ENCODE measurements at places on chromosomes 12 and 14. TPM values are rescaled to one million over a fixed set of nuclear protein-coding genes. Genes with fewer than 3 reads are reported as not detected.
A peak's percentile ranks its signal among the peaks of the same experiment; 100 is the strongest.

DNA sequence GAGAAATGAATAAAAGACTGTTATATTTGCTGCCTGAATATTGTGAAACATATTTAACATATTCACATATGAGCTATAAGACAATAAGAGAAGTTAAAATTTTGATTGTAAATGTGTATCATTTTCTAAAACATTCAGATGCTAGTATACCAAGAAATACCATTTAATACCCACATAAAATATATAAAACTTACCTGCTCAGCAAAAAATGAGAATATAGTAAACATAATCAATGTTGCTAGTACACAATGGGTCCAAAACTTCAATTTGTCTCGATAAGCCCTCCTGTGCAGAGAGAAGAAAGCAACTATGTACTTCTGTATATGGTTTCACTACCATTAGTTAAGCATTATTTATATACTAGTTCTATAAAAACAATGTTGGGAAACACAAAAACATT lies 9.6 kb upstream of the SYCP3 start:
- DNase-seq = no peak

DNA sequence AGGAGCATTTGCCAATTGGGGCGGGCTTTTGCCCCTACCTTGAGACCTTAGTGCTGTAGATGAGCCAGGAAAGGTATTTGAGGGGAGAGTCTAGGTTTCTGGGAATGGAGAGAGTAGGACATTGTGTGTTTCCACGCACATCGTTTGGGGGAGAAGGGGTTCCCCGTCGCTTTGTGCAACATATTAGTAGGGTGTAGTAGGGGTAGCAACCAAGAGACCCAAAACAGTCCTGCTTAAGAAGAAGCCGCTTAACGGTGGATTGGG lies 694 bp upstream of the PTGES3 start:
- DNase-seq = no peak

DNA sequence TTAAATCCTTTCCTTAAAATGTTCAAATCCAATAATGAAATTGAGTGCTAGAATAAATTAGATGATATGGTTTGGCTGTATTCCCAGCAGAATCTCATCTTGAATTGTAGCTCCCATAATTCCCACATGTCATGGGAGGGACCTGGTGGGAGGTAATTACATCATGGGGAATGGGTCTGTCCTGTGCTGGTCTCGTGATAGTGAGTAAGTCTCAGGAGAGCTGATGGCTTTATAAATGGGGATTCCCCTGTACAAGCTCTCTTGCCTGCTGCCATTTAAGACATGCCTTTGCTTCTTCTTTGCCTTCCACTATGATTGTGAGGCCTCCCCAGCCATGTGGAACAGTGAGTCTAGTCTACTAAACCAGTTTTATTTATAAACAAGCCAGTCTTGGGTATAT lies 508.5 kb downstream of the ETNK1 start:
- DNase-seq = no peak

DNA sequence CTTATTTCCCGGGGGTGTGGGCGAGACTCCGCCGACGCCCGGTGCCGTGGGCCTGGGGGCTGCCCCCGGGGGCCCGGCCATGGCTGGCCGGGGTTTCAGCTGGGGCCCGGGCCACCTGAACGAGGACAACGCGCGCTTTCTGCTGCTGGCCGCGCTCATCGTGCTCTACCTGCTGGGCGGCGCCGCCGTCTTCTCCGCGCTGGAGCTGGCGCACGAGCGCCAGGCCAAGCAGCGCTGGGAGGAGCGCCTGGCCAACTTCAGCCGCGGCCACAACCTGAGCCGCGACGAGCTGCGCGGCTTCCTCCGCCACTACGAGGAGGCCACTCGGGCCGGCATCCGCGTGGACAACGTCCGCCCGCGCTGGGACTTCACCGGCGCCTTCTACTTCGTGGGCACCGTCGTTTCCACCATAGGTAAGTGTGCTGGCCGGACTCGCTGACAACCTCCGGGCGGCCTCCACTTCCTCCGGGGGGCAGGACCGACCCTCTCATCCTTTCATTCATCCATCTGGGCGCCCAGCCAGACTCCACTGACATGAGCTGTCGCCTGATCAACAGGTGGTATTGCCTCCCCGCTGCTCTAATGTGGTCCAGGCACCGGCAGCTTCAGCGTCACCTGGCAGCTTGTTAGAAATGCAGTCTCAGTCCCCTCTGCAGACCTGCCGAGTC lies 467 bp downstream of the KCNK13 start:
- DNase-seq = peak; percentile 29

DNA sequence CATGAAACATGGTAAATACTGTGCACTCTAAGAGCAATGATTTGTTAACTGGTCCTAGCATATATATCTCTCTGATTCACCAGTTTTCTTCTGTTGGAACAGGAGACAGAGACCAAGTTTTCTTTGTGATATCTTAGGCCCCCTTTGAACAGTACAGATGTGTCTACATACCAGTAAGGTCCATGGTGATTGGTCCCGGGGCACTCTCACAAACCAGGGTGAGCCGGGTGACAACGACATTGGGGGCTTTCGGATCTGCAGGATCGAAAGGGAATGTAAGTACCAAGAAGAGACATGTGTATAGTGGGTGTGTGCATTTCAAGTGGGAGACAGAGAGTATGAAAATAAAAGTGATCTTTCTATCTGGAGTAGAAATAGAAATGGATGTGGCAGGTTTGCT lies 11.3 kb upstream of the ERP27 start:
- DNase-seq = no peak

- DNase-seq = peak; percentile 56
Measured at GRCh38 chr14:91061056-91061887, 831 bp upstream of the RPS6KA5 start.

DNA sequence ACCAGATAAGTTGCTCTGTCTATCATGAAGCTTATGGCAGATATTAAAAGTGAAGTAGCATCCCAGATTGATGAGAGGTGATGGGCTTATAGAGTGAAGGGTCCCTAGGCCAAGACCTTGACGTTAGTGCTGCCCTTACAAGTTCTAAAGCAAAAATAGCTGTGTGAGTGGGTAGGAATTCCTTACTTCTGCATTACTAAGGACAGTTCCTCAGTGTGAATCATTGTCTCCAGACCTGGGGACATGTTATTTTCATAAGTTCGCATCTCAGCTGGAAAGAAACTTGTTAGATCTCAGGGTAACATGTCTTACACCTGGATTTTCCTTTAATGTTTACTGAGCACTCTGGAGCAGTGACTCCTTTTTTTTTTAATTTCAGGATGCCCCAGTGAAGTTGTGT lies 28.7 kb downstream of the MAPKAPK5 start:
- DNase-seq = no peak

- DNase-seq = no peak
Measured at GRCh38 chr12:14886271-14886670, 617 bp upstream of the MGP start.

- no peak for DNase-seq
Measured at GRCh38 chr12:114933428-114934160, 249.6 kb upstream of the TBX3 start.

- DNase-seq = no peak
Measured at GRCh38 chr12:94982456-94982855, 21.0 kb downstream of the NDUFA12 start.

DNA sequence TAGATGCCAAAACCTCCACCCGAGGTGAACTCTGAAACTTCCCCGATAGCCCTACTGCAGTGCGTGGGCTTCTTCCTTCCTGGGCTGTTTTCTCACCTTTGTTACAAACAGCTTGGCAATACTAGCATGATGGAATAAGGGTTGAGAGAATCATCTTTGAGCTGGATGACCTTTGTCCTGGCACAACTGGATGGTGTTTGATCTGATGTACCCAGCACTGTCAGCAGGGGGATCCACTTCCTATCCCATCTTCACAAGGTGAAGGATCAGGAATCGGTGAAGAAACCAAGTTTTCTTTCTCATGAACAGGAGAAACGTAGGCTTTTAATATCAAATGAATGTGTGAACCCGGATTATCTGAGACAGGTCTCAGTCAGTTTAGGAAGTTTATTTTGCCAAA lies 19.5 kb upstream of the LRRC10 start:
- no peak for DNase-seq

DNA sequence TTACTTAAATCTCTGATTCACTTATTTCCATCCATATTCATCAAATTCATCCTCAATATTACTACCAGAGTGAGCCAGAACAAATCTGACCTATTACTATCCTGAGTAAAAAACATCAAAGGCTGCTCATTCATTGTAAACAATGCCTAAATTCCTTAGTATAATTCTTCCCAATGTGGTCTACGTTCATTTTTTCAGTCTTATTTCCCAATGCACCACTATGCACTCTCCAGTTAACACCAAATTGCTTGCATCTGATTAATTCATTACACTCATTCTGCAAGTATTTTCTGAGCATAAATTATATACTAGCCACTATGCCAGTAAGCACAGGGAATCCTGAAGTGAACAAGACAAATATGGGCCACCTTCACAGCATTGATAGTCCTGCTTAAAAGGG lies 110.0 kb downstream of the EPS8 start:
- no peak for DNase-seq

DNA sequence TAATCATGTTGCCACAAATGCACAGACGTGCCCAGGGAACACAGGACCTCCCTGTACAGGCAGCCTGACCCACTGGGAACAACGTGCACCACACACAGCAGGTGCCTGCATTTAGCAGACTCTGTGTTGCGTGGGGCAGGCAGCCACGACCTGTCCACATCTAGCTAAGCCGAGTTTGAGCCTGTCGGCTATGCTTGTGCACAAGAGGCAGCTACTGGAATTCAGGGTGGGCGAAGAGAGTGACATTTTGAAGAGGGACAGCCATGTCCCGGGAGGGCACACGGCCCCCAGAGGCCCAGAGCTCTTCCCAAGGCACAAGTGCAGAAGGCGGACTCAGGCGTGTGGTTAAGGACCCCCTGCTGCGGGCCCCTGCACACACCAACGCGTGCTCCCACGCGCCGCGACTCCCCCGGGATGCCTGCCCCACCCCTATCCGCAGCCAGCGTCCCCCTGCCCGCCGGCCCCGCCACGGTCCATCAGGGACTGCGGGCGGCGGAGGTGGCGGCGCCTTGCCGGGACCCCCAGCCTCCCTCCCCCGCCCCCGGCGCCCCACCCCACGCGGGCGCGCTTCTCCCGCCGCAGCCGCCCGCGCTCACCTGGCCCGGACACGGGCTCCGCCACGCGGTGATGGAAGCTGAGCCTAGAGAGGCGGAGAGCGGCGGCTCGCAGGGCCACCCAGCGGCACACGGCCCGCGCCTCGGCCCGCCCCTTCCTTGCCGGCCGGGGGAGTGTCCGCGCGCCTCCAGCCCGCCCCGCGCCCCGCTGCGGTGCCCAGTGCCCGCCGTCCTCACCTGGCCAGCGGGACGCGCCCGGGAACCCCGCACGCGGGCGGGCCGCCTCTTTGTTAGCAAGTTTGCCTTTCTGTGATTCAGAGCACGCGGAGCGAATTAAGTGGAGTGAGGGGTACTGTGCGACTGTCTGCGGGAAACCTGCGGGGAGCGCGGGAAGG lies 125.3 kb upstream of the PRMT8 start:
- no peak for DNase-seq

- no peak for DNase-seq
Measured at GRCh38 chr14:100287202-100287997, 18.8 kb downstream of the SLC25A29 start.

DNA sequence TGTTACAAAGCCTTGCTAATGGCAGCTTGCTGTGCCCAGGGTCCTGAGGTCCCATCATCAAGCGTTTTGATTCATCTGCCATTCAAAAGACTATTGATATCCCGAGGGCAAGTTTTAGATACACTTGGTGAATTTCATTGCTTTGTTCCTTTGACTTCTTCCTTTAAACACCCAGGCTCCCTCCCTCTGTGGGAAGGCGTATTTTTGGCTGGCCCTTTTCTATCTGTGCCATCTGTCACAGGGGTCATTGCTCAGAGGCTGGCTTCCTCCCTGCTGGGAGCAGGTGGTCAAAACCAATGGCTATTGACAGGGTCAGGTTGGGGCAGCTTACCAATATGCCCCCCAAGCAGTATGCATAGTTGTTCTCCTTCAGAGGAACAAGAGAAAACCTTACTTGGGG lies 40.0 kb downstream of the SCN8A start:
- no peak for DNase-seq

DNA sequence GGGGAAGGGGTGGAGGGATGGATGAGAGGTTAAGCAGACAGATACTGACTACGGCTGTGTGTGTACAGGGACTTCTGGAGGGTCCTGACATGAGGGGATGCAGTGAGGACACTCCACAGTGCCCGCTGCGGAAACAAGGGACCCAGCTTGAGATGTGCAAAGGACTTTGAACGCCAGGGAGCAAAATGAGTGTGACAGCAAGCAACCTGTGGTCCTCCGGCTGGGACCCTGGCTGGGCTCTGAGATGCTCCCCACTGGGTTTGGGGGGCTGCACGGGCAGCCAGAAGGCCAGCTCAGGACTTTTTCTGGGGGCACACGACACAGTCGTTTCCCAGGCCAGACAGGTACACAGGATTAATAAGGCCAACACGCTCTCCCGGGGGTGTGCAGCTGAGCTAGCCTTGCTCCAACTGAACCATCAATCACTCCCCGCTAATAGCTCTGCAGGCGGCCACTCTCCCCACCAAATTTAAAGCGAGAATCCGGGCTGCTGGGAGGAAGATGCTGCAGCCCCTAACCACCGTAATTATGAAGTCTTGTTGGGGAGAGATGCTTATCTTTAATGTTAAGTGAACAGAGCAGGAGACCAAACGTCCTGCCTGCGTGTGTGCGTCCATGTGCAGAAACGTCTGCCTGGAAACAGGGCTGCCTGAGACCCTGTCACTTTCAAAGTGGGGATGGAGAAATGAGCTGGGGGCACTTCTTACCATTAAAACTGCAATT lies 51.6 kb upstream of the DLK1 start:
- DNase-seq = no peak

DNA sequence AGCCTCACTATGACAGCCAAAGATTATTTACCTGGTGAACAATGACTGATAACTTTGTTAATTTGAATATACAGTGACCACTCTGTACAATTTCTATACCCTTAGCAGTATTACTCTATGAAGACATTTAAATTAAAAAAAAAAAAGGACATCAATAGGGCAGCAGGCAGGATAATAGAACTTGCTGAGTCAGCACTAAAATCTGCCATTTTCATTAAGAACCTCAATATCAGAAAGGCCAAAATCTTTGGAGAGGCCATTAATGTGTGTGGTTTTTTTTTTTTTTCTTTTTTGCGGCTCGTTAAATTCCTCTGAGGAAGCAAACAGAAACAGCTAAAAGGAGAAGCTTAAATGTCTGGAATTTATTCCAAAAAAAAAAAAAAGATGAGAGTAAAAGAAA lies 73.7 kb downstream of the FOXN3 start:
- no peak for DNase-seq

DNA sequence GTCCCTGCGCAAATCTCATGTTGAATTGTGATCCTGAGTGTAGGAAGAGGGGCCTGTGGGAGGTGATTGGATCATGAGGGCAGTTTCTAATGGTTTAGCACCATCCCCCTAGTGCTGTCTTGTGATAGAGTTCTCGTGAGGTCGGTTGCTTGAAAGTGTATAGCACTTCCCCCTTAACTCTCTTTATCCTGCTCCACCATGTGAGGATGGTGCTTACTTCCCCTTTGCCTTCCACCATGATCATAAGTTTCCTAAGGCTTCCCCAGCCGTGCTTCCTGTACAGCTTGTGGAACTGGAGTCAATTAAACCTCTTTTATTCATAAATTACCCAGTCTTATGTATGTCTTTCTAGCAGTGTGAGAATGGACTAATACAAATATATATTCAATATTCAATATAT lies 303.7 kb upstream of the SEL1L start:
- DNase-seq = no peak

RGS6 gene
- 0.04 TPM for polyA plus RNA-seq

JAG2 gene
- polyA plus RNA-seq = 0.27 TPM

PPP1R1A gene
- polyA plus RNA-seq = not detected

Measured in B cell (primary cell).